ENCODE measurements at places on chromosomes 1 and 21.

GRCh38 chr1:202596638-202597037, 113.6 kb downstream of the SYT2 start:
- DNase-seq = no peak

- no peak for DNase-seq
These were observed 117.0 kb downstream of the CD247 start for GRCh38 chr1:167401260-167401873.

- DNase-seq = no peak
These were observed 280.3 kb downstream of the LTN1 start for GRCh38 chr21:28712411-28712810.

- no peak for DNase-seq
These were observed 2.1 kb upstream of the AHDC1 start for GRCh38 chr1:27605796-27606707.

- DNase-seq = no peak
These were observed 156.9 kb downstream of the EDEM3 start for GRCh38 chr1:184597650-184598357.

DNA sequence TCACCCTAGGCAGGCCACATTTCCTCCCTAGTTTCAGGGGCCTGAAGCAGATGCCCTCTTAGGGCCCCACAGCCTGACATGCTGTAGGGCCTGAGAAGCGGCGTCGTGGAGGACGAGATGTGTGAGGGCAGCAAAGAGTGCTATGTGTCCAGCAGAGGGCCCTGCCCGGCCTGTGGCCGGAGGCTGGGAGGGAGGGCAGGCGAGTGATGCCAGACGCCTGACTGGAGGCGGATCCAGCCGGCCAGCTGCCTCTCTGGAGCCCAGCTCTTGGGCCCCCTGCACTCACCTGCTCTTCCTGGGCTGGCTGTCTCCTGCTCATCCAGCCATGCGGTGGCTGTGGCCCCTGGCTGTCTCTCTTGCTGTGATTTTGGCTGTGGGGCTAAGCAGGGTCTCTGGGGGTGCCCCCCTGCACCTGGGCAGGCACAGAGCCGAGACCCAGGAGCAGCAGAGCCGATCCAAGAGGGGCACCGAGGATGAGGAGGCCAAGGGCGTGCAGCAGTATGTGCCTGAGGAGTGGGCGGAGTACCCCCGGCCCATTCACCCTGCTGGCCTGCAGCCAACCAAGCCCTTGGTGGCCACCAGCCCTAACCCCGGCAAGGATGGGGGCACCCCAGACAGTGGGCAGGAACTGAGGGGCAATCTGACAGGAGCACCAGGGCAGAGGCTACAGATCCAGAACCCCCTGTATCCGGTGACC, at the start of gene GPR37L1:
GPR37L1 (plus strand) TSS at position 279 of the 697 bp plus-strand sequence; CDS start at position 326, 47 bp downstream.
- DNase-seq = no peak

DNA sequence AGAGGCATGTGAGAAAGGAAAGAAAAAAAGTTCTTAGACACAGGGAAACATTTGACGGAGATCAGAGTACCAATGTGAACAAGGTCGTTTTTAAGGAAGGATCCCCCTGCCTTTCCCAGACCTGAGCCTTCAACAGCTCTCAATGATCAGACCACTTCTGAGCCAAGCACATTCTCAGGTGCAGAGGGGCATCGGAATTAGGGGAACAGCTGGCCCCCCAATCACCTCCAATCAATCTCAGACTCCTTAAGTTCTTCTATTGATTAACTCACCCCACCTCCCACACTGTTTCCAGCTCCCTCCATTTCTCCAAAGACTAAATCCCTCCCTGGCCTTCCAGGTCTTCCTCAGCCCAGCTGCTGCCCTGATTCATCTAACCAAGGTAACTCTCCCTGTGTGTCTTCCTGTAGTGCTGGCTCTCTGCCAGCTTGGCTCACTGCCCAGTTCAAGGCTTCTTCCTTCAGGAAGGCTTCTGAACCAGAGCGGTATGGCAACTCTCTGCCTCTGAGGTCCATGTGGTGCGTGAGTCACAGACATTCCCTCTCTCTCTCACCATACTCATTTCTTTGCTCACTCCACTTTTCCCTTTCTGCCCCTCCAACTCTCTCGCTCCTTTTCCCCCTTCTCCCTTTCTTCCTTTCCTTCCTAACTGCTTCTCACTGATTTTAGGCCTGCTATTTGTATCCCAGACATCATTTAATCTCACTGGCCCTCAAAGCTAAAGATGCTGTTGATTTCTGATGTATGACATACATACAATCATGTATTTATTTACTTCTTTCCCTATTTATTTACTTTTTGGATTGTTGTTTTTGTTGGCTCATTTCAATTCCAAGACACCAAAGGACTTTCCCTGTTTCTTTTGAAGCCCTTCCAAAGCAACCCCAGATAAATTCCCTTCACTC, 18.1 kb downstream of the CFAP45 start:
- DNase-seq = peak; percentile 84

DNA sequence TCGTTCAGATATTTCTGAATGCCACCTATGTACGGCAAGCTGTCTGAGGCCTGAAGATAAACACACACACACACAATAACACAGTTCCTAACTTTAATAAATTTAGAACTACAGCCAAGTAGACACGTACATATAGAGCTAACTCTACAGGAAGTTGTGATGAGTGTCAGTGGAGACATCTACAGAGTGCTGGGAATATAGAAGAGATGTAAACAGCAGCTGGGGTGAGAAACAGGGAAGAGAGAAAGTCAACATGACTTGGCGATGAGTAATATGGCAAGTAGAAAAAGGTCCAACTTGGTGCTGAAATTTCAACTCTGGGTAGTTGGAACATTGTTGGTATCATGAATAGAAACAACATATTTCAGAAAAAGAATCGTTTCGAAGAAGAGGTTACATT, 206.5 kb downstream of the ZP4 start:
- DNase-seq = no peak

- no peak for DNase-seq
These were observed 8.3 kb downstream of the PGM1 start for GRCh38 chr1:63601463-63601862.

DNA sequence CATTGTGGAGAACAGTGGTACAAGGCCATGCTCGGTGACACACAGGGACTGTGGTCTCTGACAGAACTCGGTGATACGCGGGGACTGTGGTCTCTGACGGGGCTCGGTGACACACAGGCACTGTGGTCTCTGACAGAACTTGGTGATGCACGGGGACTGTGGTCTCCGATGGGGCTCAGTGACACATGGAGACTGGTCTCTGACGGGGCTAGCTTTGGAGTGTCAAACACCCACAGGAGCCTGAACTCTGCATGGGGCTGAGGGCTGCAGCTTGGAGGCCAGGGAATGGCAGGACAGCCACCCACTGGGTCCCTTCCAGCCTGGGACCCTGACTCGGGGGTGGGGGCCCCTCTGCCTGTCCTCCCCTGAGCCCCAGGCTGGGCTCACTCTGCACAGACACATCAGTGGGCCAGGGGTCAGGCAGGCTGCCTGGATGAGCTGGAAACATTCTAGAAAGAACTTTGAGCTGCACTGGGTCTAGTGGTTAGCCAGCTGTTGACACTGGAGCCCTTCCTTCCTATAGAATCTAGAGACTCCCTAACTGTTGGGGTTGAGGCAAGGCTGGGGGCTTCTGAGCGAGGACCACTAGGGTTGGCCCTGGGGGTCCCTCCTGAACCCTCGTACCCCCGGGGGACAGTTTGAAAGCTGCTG, 49.8 kb downstream of the DISP3 start:
- no peak for DNase-seq

DNA sequence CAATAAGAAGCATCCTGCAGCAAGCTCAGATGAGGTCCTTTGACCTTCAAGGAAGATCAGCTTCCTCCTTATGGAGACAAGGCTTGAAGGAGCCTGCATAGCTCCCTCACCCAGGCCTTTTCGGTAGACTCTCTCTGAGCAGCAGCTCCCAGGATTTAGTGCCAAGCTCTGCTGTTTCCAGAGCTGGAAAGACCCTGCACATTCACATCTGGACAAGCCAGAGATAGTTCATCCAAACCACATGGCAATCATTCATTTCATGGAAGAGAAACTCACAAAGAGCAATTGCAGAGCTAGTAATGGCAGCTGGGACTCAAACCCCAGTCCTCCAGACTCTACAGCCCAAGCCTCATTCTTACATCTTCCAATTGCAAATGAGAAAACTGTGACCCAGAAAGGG, 76.4 kb upstream of the EDN2 start:
- no peak for DNase-seq

DNA sequence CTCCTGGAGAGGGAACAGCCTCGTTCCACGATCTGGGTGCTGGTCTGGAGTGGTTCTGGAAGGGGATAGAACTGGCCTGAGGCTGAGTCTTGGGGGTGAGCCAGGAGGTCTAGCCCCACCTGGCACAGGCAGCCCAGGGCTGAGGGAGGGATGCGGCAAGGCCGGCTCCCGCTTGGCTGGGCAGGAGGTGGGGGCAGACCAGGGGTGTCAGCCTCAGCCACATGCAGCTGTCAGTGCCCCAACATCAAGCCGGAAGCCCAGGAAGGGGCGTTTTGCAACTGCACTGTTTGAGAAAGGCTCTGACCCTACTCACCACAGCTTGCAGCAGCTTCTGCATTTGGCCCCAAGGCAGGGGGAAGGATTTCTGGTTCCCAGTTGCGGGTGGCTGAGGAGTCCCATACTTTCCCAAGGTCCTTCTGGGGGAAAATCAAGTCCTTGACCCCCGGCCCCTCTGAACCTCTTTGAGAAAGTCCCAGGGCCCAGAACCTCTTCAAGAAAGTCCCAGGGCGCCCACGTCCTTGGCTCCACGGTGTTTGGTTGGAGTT, 2.0 kb downstream of the EFHD2 start:
- DNase-seq = no peak

GRCh38 chr1:47751996-47752451, 245.2 kb downstream of the TRABD2B start:
- no peak for DNase-seq

DNA sequence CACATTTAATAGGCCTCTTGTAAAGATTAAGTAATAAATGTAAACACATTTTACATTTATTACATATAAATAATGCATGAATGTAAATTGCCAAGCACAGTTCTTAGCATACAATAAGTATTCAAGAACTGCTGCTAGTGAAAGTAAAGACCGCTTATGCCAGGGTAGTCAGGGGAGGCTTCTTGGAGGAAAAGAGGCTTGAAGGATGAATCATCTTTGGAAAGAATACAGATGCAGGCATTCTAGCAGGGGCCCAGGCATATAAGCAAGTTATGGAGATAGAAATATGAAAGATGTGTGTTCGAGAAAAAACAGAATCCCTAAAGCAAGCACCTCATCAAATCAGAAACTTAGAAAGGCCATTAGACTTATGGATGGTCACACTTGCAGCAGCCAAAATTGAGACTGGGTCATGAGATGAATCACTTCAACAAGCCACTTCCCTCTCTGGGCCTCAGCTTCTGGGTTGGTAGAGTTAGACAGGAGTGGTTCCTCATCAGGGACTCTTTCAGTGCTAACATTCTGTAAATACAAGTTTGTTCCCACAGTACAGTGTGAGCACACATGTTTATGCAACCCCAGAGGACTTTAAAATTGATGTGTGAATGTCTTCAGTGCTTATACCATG, 79.8 kb upstream of the ROR1 start:
- DNase-seq = no peak

- DNase-seq = no peak
These were observed at the start of gene THEMIS2 for GRCh38 chr1:27872059-27872801. THEMIS2 (plus strand) TSS chr1:27872544; CDS start chr1:27872572, 28 bp downstream.

GRCh38 chr1:85681087-85681486, 27.1 kb downstream of the ZNHIT6 start:
- DNase-seq = no peak

DNA sequence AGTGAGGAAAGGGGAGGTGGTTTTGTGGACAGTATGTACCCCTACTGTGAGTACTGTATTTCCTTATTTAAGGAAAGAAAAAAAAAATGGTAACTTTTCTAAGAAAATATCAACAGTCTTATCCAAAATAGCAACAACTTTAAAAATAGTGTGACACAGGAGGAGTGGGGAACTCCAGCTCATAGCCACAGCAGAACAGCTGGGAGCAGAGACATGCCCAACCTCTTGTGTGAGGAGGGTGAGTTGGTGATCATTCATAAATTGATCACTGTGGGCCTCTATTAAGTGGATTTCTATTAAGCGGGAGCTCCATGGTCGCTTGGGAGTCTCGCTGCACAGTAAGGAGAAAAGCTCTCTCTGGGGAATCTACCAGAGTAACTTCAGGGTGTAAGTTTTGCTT, 158.8 kb upstream of the DUSP10 start:
- no peak for DNase-seq

- DNase-seq = no peak
These were observed 58.9 kb downstream of the TBCE start for GRCh38 chr1:235426143-235426542.

DNA sequence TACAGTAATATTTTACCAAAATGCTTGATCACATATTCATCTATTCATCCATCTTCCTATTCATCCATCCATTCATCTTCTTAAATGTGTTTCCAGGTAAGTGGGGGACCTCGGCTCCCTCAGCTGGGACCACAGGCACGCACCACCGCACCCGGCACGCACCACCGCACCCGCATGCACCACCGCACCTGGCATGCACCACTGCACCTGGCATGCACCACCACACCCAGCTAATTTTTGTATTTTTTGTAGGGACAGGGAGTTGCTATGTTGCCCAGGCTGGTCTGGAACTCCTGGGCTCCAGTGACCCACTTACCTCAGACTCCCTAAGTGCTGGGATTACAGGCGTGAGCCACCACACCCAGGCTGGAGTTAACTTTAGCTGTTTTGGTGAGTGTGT, 21.2 kb downstream of the ACTRT2 start:
- no peak for DNase-seq

DNA sequence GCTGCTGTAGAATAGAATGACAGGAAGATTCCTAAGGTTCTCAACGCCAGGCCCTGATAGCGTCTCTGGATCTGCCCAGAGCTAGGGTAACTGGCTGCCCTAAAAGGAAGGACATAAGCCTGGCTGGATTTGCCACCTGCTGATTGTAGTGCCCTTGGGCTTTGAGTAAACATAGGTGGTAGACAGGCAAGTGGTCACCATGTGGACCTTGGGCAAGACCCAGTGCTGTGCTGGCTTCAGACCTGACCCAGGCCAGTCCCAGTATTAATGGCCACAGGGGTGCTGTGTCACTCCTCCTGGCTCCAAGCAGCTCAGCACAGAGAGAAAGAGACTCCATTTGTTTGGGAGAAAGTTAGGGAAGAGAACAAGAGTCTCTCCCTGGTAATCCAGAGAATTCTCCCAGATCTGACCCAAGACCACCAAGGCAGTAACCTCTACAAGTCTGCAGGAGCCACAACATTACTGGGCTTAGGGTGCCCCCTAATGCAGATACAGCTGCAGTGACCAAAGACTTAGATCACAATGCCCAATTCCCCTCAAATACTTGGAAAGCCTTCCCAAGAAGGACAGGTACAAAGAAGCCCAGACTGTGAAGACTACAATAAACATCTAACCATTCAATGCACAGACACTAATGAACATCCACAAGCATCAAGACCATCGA, 44.5 kb downstream of the PHTF1 start:
- DNase-seq = no peak

DNA sequence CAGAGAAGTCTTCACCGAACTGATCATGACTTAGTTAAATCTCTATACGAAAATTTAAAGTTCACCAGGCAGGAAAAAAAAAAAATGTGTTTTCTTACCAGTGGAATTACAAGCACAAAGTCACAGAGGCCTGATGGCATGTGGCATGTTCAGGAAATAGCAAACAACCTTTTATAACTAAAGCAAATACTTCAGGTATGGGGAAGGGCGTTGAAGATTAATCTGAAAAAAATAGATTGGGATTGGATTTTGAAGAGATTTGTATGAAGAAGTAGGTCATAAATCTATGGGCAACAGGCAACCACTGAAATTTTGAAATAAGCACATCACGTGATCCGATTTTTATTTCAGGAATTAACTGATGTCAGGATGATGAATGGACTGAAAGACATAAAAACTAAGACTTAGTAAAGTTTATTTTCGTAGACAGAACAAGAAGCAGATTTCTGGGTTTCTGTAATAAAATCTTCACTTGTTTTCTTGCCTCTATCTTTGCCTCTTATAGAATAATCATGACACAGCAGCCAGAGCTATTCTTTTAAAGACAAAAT, 295.9 kb upstream of the ADGRL4 start:
- no peak for DNase-seq
